RCC 7860 (cell line): ENCODE measurements at places on chromosomes 1 and 21.

GRCh38 chr21:44927259-44927586, 6.5 kb upstream of the ITGB2 start:
- DNase-seq, result no peak

DNA sequence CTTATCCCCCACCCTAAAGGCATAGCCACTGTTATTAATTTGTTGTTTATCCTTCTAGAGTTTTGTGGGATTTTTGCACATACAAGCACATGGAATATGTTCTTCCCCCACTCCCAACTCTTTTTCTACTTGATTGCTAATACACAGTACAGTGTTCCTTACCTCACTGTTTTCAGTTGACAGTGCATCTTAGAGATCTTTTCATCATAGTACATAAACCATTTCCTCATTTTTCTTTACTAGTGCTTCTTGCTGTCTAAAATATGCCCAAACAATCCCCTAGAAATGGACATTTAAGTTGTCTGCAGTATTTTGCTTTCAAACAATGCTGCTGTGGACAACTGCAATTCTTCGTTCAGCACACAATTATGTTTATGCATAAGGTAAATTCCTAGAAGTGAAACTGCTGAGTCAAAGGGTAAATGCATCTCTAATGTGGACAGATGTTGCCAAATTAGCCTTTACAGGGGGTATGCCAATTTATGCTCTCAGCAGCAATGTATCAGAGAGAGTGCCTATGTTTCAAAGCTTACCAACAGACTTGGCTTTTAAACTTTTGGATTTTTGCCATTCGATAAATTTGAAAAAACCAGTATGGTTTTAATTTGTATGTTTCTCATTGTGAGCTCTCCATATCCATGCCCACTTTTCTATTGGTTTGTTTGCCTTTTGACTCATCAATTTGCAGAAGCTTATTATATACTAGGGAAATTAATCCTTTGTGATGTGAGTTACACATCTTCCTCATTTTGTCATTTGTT, 132.6 kb downstream of the MRPS6 start:
- no peak for DNase-seq

DNA sequence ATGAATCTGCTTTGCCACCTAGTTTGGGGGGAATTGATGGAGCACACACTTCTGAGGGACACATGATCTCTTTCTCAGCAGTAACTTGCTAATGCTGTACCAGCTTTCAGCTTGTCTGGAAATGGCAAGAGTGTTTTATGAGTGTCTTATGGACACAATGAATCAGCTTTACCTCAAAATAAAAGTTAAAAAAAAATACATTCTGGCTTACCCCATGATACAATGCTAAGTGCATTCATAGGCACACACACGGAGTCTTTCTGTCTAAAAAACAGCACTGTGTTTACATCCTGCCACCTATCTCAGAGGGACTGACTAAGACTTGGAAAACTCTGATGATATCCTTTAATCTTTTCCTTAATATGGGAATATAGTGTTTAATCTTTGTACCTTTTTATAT, 455.5 kb upstream of the ADAMTS5 start:
- DNase-seq, result no peak

GRCh38 chr1:56970280-56970679, 4.5 kb upstream of the C8B start:
- no peak for DNase-seq

- no peak for DNase-seq
Observed at GRCh38 chr1:207695891-207696290, 51.0 kb downstream of the CR1L start.

- DNase-seq, result no peak
Observed at GRCh38 chr1:66526036-66526435, 7.9 kb upstream of the SGIP1 start.

DNA sequence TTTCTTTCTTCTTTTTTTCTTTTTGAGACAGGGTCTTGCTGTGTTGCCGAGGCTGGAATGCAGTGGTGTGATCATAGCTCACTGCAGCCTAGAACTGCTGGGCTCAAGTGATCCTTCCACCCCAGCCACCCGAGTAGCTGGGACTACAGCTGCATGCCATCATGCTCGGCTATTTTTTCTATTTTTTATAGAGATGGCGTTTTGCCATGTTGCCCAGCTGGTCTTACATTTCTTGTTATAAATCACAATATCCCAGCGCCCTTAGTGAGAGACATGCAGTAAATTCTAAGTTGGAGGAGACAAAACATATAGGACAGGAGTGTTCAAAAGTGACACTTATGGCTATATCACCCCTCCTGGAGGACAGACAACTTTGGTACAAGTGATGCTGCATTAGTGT, 31.3 kb upstream of the ACTN2 start:
- DNase-seq, result no peak

DNA sequence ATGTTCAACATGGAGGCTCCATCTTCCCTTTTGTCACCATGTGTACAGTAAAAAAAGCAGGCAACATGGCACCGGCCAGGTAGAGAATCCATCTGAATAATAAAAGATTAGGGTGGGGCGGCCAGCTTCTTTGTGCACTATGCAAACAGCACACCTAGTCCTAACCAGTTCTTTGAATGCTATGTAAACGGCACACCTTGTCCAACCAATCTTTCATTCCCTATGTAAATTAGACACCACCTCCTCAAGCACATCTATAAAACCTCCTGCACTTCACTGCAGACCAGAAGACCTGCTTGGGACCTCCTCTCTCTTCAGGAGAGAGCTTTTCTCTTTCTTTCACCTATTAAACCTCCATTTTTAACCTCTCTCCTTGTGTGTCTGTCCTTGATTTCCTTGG, 28.2 kb downstream of the TFB2M start:
- no peak for DNase-seq

GRCh38 chr21:34865400-34866241, 183.5 kb downstream of the RUNX1 start:
- DNase-seq, result peak; percentile 86

DNA sequence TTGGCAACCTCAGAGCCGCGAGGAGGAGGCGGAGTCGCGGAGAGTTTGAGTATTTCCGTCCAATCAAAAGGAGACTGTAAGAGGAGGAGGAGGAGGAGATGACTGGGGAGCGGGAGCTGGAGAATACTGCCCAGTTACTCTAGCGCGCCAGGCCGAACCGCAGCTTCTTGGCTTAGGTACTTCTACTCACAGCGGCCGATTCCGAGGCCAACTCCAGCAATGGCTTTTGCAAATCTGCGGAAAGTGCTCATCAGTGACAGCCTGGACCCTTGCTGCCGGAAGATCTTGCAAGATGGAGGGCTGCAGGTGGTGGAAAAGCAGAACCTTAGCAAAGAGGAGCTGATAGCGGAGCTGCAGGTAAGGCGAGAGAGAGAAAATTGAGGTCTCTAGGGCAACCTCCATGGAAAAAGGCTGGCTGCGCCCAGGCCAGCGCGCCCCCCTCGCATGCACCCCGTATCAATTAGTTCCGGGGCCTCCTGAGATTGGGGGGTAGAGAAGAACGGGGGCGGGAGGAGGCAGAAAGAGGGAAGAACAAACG, at the start of gene PHGDH:
Gene PHGDH (plus strand): TSS at position 131 of the 538 bp plus-strand sequence. CDS start 89 bp downstream, at position 220.
- DNase-seq, result no peak

DNA sequence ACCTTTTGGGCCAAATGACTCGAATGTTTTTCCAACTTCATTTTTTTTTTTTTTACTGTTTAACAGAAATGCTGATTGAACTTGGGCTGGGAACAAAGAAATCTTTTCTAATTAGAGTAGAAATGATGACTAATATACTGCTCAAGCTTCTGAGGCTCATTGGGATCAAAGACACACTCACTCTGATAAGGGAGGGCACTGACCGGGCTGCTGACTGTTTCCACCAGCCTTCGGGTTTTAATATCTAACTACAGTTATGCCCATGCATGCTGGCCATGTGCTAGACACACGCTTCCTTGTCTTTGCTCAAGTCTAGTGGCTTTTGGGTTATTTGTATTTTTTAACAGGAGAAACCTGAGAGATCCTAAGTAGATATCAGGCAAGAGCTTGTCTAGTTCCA, 16.8 kb downstream of the ZBTB18 start:
- peak; percentile 87 for DNase-seq

DNA sequence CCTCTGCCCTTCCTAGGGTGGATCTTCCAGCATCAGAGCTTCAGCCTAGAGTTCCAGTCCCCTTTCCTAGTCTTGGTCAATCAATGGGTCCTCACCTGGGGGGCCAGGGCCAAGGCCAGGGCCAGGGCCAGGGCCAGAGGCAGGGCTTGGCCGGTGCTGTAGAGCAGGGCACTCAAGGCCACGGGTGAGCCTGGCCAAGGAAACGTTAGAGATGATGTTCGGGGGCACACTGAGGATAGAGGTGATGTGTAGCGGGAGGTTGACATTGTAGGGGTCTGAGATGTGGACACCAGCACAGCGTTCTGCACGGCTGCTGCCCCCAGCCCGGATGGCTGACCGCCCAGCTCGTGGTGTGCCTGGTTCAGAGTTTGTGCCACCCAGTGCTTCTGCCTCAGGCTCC, 5.4 kb upstream of the USF1 start:
- DNase-seq, result no peak

DNA sequence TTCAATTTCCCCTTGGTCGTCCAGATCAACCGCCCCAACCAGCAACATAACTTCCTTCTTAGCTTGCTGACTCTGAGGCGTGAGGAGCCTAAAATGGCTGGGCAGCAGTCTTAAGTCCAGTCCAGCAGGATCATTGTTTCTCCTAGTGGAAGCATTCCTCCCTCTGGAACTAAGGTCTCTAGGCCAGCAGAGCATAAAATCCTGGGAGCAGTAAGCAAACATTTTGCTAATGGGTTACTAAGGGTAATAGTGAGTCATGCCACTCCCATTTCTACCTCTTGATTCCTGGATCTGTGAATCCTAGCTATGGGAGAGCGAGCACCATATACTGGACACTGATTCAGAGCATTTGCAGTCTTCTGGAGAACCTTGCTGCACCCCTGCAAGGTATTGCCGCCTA, 59.9 kb downstream of the ADSS2 start:
- peak; percentile 98 for DNase-seq

DNA sequence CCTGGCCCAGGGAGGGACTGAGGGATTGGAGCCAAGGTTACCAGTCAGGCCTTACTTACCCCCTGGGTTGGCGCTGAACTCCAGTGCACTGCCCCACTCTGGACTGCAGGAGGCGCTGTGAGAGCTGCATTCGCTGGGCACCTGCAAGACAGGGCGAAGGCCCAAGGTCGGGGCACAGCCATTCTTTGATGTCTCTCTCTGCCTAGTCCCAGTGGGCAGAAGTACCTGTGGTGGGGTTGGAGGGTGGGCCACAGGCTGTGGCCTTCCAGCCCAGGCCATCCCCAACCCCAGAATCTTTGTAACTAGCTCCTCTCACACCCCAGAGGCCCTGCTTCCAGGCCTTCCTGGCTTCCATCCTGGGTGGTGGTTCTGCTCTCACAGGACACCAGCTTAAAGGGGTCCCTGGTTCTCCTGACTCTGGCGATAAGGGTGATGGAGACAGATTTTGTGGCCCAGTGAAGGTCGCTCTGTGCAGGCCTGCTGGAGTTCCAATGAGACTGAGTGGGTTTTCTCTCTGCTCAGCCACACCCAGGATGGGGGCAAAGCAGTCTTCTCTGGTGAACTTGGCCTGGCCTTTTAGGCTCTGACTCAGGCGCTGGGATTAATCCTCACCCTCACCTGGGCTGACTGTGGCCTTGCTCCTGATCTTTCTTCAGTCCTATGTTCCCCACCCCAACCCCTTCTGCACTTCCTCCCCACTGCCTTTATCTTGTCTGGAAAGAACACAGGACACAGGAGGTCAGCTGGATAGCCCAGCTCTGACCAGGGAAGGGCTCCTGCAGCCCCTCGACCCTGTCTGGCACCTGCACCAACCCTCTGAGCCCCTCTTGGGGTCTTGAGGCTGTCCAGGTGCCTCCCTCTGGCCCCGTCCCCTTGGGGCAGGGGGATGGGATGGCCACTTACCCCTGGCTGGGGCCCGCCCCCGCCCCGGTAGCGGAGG, 954 bp downstream of the MYOG start:
- no peak for DNase-seq

DNA sequence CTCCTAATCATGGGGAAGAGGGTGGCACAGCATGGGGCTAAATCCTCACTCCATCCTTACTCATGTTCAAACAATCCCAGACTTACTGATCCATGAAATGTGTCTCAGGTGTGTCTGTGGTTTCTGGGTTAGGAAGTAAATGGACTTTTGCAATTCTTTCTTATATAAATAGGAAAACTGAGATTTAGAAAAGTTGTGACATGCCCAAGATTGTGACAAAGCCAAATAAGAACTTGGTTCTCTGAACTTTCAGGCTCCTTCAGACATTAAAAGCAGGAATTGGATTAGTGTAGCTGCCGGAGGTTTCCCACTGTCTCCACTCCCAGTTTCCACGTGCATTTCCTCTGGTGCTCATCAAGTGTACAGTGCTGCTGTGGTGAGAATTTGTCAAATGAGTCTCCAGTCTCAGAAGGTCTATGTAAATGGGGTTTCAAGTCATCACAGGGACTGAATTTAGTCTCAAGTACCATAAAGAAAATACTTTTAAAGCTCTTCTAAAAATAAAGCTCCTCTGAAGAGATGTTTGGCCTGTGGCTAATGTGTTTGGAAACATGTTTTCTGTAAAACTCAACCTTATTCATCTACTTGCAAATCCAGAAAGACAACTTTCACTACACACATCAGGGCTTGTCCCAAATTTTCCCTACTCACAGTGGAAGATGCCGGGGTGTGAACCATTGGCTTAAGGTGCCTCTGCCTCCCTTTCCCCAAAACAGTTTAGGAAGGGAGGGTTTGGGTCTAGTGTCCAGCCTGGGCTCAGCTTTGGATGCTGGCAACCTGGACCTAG, 115.2 kb downstream of the NGF start:
- DNase-seq, result peak; percentile 91

DNA sequence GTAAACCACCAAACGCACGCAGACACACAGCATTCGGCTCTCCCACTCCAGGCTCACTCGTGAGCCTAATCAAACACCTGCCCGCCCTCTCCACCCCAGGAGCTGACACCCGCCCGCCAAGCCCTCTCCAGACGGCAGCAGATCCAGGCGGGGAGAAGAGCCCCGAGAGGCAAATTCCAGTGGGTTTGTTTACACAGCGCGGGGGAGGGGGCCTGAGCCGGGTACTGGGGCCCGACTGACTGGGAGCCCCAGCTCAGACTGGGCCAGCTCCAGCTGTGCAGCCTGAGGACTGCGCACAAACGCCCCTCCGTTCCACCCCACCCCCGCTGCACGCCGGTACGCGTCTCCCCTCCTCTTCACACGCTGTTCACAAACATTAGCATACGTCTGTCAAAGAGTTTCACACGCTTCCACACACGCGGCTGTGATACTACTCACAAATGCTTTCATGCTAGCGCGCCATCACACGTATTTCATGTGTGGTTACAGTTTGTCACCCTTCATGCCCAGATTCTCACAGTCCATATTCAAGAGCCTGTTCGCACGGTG, 1.0 kb upstream of the EFNA1 start:
- DNase-seq, result no peak

- no peak for DNase-seq
Observed at GRCh38 chr1:218763538-218763937, 410.1 kb upstream of the LYPLAL1 start.

DNA sequence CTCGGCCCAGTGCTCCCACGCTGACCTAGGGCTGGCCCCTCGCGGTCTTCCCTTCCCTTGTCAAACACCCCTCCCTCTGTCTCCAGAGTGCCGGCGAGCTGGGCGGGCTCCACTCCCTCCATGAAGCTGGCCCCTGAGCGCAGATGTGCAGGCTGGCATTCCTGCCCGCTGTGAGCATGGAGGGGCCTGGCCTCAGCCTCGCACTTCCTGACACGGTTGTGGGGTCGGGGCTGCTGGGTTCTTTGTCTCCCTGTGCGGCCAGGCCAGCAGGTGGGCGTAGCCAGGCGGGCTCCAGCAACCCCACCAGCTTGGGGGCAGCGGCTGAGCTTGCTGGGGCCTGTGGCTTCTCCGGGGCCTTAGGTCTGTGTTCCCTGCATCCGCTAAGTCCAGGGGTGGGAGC, 14.2 kb upstream of the PEX10 start:
- DNase-seq, result no peak

GRCh38 chr1:78387201-78387600, 103.6 kb upstream of the PTGFR start:
- DNase-seq, result no peak

- DNase-seq, result no peak
Observed at GRCh38 chr1:5522531-5523145, 469.6 kb downstream of the NPHP4 start.
